Fibroblast of lung (primary cell): ENCODE measurements at places on chromosomes 3 and 15. TPM values are rescaled to one million over a fixed set of nuclear protein-coding genes. Genes with fewer than 3 reads are reported as not detected.
A peak's percentile ranks its signal among the peaks of the same experiment; 100 is the strongest.

DNA sequence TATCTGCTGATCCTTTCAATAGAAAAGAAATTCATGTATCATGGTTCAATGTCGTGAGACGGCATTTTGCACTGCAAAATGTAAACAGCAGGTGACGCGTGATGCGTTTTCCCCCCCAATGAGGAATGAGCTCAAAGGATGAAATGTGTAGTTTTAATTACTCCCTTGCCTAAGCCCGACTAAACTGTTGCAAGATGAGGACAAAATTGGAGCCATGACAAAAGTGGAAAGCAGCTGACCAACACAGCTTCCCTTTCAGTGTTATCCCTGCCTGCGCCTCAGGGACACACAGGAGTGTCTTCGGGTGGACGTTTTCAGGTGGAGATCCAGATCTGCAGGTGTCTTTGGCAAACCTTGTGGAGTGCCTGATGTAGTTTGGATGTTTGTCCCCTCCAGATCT, 92.0 kb downstream of the GABRG3 start:
- no peak for DNase-seq

GRCh38 chr15:73753250-73754130, at the start of gene INSYN1:
TSS of gene INSYN1 (minus strand) at chr15:73753351. CDS start at chr15:73751130, 2,221 bp downstream.
- DNase-seq: peak; percentile 22

- no peak for DNase-seq
Observed at GRCh38 chr15:51403946-51404695, 62.7 kb downstream of the GLDN start.

GRCh38 chr3:58104712-58105111, 96.5 kb downstream of the FLNB start:
- DNase-seq: no peak

- no peak for DNase-seq
Observed at GRCh38 chr3:176219970-176220369, 977.3 kb downstream of the TBL1XR1 start.

The FILIP1L gene
- 71.4 and 92.8 TPM in 2 replicates for total RNA-seq

The MESP2 gene
- 0.77 and 0.99 TPM in 2 replicates for total RNA-seq

The ATP13A5 gene
- total RNA-seq: not detected in 2 replicates

The CCDC66 gene
- total RNA-seq: 27.5 and 28.2 TPM in 2 replicates

DNA sequence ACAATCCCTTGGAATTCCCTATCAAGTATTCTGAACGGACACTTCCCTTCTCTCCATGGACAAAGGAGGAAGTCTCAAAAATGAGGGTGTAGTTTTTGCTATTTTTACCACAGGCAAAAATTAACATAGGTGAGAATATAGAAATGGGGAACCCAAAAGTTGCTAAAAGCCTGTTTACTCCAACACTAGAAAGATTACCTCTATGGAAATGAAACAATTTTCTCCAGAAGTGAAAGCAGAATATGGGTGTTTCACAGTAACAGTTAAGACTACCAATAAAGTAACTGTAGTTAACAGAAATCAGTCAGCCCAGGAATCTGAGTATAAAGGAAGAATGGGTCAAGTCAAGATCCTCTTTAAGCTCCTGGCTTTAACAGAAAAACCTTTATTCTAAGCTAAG, 9.3 kb downstream of the TRA2B start:
- DNase-seq: no peak

GRCh38 chr15:28021281-28022039, 77.7 kb downstream of the OCA2 start:
- peak; percentile 86 for DNase-seq
